ENCODE measurements at places on chromosomes 7 and 10.

- DNase-seq, result no peak
These were observed 168.2 kb downstream of the SND1 start for GRCh38 chr7:127819975-127820731.

DNA sequence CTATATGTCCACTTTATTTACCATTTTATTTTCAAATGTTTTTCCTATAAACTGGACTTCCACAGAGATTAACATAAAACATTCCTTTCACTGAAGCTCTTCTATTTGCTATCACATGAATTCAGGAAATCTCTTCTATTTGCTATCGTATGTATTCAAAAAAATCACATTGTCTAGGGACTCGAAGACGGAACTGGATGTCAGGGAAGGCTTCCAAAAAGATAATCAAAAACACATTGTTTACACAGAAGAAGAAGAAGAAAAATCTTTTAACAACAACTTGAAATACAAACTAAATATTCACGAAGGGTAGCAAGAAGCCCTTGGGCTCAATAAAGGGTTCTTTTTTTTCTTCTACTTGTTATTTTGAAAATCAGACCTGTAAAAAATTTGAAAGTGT, 426.1 kb upstream of the LRRN3 start:
- DNase-seq, result no peak

DNA sequence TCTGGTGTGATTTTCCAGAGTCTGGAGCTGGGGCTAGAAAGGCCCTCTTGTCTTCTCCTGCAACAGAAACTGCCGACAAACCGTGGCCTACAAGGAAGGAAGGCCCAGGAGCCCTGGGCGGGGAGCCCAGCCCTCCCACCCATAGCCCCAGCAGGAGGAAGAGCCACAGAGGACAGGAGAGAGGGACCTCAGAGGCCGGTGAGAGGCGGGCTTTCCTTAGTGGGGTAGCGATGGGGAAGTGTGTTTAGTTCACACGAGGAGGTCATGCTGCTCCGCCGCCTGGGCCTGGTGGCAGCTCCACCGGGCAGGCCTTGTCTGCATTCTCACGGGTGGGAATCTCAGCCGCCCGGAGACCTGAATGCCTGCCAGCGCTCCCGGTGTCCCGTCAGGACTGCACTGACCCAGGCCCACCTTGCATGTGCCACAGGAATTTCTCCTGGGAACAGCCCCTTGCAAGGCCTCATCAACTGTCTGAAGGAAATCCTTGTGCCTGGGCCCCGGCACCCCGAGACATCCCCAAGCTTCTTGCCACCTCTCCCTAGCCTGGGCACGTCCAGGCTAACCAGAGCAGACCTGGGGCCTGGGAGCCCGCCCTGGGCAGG, 50.9 kb downstream of the ZNF467 start:
- no peak for DNase-seq

GRCh38 chr10:88116971-88117626, 253.7 kb downstream of the PTEN start:
- DNase-seq, result peak; percentile 16

Measured in T-helper 2 cell (primary cell).